Stimulated activated CD8-positive, alpha-beta memory T cell treated with anti-CD3 and anti-CD28 coated beads, Interleukin-4, amount 100 ng/mL, for 1 hour (primary cell): ENCODE measurements at places on chromosomes 3 and 15.

- no peak for DNase-seq
Observed at GRCh38 chr3:135558150-135558783, 407.3 kb upstream of the PPP2R3A start.

DNA sequence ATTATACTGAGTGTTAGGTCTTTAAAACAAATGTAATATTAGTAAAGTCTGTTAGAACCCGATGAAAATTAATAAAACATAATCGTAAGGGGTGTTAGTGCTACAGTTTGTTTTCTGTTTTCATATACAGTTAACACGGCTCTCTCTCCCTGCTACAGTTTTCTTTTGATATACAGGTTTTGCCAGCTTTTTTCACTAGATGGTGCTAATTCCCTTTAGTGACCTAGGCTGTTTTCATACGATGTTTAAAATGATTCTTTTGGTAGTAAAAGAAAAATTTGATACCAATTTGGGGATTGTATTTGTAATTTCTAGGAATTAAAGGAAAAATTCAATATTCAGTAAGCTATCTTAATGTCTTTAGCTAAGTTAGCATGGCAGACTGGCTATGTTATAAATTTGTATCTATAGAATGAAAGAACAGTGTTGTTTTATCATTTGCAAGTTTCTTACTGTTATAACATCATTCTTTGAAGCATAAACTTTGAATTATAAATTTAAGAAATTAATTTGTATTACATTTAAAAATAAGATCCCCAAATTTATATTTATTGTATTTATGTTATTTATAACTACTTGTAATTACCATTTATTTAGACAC is 11.5 kb downstream of the APH1B start:
- DNase-seq, result no peak

GRCh38 chr3:96319166-96319565 is 495.2 kb upstream of the EPHA6 start:
- DNase-seq, result no peak

DNA sequence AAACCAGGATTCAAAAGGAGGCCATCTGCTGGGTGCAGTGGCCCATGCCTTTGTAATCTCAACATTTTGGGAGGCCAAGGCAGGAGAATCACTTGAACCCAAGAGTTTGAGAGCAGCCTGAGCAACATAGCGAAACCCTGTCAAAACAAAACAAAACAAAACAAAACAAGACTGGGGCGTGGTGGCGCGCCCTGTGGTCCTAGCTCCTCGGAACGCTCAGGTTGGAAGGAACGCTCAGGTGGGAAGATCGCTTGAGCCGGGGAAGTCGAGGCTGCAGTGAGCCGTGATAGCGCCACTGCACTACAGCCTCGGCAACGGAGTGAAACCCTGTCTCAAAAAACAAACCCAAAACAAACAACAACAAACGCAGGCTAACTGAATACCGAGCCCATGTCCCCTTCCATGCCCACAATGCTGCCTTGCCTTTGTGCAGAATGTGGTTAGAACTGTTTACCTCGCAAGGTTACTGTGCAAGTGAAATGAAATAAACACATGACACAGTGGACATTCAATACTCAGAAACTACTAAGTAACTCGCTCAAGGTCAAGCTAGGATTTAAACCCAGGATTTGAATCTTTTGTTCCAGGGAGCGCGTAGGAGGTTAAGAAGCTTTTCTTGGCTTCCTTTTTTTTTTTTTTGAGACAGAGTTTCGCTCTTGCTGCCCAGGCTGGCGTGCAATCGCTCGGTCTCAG is 766 bp upstream of the EMC4 start:
- no peak for DNase-seq

DNA sequence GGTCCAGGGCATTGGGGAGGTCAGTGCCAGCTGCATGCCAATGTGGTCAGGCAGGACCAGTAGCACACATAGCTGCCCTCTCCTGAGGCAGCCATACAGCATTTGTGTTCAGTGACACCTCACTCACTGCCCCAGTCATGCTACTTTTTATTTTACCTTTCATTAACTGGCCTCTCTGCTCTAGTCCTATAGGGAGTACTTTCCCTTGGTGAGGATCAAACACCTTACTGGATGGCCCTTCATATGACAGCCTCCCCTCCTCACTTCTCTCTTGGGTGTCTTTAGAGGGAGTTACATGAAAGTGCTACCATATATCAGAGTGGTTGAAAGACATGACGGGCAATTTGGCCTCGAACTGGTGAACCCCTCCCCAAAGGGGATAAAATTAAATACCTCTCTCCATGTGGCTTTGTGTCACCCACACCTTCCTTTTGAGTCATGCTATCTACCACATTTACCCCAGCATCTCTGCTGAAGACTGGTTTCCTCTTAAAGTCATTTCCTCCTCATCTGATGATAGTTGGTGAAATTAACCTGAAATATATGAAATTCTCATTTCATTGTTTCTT is 17.6 kb downstream of the RLBP1 start:
- no peak for DNase-seq

DNA sequence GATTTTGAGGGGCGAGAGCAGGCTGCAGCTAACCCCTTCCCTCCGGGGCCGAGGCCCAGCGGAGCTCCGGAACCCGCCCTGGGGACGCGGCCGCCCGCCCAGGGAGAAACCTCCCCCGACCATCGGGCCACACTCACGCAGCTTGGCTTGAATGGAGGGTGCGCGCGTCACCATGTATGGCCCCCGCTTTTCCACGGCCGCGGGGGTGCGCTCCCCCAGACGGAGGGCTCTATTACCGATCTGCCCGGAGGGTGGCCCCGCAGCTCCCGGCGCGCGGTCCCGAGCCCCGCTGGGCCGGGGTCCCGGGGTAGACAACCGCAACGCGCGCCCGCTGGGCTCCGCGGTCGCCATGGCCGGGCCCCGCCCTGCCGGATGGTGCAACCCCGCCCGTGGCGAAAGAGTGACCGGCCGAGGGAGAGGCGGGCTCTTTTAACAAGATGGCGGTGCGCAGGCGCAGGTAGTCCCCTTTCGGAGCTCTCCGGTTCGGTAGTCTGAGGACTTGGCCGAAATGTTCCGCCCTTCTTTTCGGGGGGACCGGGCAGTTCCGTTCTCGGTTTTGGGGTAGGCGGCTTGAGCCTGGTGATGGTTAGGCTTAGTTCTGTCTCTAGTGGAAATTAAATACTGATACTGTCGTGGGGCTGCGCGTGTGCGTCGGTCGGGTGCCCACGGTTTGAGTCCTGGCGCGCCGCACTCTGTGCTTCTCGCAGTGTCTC is at the start of gene FAM219B:
TSS of gene FAM219B (minus strand) at position 402 of the 713 bp plus-strand sequence. CDS start at position 351, 51 bp downstream.
- DNase-seq, result peak; percentile 64

GRCh38 chr15:52464478-52464877 is 64.2 kb downstream of the MYO5A start:
- no peak for DNase-seq

- no peak for DNase-seq
Observed at GRCh38 chr3:147420353-147421183, 11.4 kb downstream of the ZIC1 start.
